ENCODE measurements at places on chromosomes 12 and 14.

DNA sequence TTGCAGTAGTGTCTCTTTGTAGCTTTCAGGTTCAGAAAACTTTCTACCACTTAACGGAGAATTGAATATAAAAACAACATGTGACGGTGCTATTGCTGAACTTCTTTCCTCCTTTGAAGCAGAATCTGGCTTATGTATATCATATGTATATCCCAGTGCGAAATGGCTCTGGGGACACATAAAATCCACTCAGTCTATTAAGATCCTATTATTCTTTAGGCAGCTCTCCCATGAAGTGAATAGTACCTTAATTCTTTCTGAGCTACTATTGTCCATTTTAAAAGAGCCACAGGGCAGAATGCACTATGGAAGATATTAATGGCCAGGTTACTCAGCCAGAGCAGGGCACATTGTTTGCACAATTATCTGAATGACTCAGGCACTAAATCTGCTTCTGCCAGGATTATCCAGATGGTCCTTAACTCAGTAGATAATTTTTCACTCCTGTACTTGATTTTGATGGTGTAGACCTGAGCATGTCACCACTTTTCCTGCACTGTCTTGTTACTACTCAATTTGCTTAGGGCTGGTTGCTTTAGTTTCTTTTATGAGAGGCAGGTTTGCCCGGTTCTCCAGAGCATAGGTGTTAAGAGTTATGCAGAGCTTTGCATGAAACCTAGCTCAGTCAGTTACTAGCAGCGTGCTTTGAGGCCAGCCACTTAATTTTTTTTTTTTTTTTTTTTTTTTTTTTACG lies 5.5 kb downstream of the CNTN1 start:
- DNase-seq = no peak

- DNase-seq = peak; percentile 86
Observed at GRCh38 chr12:108854451-108855283, 2.7 kb downstream of the SSH1 start.

DNA sequence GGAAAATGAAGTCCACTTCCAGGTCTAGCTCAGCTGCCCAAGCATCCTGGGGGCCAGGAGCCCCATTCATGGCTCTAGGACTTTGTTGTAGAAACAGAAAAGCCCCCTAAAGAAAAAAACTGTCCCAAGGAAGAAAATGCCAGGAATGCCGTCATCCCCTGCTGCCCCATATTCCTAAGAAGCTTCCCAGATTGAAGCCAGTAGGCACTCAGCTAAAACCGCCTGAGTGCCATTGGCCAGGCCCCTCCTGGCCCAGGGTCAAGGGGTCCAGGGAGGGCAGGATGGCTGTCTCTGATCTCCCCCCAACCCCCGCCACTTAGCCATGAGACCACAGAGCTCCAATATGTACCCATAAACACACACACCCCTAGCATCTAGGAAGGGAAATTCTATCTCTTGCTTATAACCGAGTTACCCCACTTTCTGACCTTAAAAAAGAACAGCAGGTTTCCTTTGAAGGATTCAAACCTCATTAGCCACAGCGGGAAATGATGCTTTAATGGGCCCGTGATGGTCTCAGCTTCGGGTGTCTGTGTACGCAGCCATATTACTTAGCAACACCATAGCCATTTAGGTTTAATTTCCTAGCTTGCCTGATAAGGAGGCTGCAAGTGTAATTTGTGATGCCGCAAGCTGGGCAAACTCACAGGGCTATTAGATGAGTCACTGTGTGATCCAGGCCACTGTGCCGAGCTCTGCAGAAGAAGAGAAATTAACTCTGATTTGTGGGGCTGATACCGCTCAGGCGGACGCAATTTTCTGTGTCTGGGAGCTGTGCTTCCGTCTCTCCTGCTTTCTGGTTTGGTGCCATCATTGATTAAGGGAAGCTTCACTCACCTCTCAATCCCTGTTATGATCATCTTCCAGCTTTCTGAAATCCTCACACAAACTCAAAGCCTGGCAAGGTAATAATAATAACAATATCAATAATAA lies 84.2 kb downstream of the GCH1 start:
- DNase-seq = no peak

GRCh38 chr14:82180139-82180538 lies 646.5 kb upstream of the SEL1L start:
- no peak for DNase-seq

- DNase-seq = no peak
Observed at GRCh38 chr12:2171672-2172426, 119.1 kb downstream of the CACNA1C start.

DNA sequence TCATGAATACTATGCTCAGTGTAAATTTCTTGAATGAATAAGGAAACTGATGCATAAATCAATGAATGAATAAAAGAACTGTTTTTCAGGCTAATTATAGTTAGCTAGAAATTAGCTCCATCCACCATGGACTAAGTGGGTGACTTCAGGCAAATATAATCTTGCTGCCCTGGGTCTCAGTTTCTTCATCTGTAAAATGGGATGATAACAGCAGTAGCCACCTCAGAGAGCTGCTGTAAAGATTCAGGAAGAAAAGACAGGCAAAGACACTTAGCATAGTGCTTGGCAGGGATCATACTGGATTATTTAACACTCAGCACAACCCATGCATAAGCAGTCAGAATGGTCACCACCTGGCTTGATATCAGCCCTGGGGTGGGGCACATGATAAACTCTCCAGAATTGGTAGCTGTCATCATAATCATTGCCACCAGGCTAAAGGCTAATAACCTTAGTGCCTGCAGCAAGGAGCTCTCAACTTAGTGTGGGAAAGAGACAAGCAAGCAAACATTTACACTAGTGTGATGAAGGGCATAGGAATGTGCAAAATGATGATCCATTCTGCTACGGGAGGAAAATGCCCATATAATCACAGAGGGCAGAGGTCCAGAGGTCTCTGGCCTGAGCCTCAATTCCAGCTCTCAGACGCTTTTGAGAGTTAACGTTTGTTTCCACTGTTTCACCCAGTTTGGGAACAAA lies 234.7 kb upstream of the TBX3 start:
- no peak for DNase-seq

DNA sequence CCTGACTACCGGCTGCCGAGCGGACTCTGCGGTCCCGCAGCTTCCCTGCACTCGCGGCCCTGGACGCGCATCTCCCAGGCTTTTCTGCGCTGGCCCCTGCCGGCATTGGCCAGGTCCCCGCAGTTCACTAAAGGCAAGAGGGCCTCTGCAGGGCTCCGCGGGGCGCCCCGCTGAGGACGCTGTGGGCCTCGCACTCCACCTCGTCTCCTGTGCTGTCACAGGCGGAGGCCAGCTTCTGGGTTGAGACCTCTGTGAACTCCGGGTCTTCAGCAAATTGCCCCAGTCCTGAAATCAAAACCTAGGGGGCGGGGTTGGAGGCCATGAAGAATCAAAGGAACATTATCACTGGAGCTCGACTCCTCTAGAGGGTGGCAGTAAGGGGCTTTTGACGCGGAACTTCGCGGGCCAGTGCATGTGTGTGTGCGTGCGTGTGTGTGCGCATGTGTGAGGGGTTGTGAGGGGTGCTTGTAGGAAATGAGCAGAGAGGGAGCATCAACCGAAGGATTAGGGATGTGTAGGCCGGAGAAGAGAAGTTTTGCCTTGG lies 68.5 kb upstream of the CAPRIN2 start:
- no peak for DNase-seq

DNA sequence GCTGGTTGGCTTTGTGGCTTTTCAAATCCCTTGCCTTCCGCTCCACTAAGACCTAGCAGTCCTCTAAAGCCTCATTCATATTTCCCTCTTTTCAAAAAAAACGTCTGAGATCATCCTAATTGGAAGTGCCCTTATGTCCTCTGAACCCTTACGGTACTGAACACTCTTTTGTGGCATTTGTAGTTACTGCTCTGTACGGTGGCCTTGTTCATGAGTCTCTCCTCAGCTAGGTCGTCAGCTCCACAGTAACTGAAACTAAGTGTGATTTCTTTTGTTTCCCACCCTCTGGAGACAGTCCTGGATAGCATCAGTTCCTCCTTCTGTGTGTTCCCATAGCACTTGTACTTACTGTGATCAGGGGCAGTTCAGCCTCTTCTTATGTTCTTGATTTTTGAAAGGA lies 49.7 kb downstream of the DAAM1 start:
- DNase-seq = no peak

Measured in inflammatory macrophage (primary cell).